ENCODE measurements at places on chromosomes 1 and 21.

DNA sequence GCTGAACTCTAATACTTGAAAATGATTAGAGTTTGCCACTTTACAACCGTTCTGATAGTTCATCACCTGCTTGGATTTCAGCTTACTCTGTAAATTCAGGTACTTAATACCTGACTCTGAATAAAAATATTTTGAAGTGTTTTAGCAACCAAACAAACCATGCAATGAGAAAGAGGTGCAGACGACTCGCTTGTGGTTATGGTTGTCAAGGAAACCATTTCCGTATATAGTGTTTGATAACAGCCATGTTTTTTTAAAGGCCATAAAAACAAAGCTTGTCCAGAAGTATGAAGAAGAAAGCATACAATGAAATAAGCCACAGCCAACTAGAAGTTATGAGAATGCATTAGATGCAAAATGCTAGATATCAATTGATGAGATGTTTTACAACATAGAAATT, 167.2 kb upstream of the HMCN1 start:
- peak; percentile 40 for DNase-seq

DNA sequence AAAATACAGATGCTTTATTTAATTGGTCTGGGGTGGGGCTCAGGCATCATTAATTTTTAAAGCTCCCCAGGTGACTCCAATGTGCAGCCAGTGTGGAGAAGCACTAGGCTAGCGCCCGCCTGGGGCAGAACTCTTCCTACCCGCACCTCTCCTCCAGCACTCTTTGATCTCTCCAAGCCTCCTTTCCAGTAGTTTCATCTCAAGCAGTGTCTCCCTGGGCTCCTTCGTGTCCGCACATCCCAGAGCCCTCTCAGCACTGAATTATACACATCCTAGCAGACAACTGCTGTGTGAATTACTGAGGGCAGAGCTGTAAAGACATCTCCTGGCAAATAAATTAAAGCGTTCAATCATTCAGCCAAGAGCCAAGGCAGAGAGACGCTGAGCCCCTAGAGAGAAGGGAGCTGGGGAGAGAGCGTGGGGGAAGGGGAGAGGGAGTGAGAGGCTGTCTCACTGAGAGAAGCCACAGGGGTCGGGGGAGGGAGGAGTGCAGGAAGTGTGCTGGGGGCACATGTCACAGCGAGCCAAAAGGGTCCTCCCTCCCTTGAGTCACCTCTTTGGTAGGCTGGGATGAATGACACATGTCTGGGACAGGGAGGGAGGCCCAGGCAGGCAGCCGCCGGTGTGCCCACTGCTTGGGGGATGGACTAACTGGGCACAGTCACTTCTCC, 21.0 kb upstream of the PARP1 start:
- DNase-seq: no peak

- DNase-seq: no peak
Measured at GRCh38 chr1:115647047-115647446, 5.3 kb downstream of the VANGL1 start.

- DNase-seq: no peak
Measured at GRCh38 chr1:214966346-214966745, 116.2 kb upstream of the KCNK2 start.

- no peak for DNase-seq
Measured at GRCh38 chr1:153799566-153800465, 24.6 kb downstream of the SLC27A3 start.

- DNase-seq: no peak
Measured at GRCh38 chr1:75964760-75965408, 32.7 kb upstream of the ASB17 start.

GRCh38 chr1:239025223-239025622, 361.1 kb upstream of the CHRM3 start:
- DNase-seq: no peak

DNA sequence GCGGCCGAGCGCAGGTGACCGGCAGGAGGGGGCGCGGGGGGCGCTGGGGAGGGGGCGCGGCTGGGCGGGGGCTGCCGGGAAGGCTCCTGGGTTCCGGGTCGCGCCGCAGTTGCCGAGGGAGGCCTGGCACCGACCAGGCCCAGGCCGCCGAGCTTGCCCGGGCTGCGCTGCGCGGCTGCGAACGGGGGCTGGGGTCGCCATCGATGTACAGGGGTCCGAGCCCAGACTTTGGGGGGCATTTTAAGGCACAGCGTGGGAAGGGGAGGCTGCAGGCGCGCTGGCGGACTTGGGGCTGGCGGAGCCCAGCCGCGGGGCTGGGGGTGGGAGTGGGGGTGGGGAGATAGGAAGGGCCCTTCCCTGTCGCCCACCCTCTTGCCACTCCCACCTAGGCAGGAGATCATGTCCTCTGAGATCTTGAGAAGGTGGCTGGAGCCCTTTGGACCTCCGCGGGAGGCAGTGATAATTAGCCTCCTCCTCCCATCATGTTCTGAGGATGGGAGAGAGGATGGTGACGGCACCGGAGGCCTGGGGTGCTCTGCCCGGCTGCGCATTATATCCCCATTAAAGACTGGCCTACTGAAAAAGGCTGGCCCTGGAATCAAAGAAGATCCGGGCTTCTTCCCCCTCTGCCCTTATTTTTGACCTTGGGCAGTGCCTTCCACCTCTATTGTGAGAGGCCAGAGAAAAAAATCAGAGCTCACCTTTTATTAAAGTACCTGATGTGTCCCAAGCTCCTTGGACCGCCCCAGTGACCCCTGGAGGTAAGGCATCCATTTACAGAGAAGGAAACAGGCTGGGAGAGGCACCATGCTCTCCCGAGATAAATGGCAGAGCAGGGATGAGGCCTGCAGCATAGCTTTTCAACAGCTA, 497 bp downstream of the FBXO44 start:
- DNase-seq: no peak

- DNase-seq: no peak
Measured at GRCh38 chr1:43764581-43764980, 57.2 kb downstream of the ST3GAL3 start.

- no peak for DNase-seq
Measured at GRCh38 chr1:157407917-157408525, 144.3 kb downstream of the FCRL5 start.

DNA sequence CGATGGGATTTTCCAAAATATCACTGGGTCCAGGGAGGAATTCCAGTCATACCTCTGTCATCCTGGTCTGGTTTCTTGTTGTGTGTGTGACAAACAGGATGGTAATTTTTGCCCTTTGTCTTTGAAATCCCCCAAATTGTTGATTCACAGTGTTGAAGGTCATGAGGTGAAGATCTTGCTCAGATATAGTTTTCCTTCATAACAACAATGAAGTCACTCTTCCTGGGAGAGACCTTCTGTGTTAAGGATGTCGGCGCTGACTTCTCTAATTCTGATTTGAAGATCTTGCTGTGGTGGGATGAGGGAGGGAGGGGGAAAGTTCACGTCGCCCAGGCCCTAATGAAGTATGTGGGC, 32.2 kb upstream of the MPZL1 start:
- no peak for DNase-seq

GRCh38 chr1:100061681-100062080, 71.0 kb downstream of the SASS6 start:
- DNase-seq: no peak

DNA sequence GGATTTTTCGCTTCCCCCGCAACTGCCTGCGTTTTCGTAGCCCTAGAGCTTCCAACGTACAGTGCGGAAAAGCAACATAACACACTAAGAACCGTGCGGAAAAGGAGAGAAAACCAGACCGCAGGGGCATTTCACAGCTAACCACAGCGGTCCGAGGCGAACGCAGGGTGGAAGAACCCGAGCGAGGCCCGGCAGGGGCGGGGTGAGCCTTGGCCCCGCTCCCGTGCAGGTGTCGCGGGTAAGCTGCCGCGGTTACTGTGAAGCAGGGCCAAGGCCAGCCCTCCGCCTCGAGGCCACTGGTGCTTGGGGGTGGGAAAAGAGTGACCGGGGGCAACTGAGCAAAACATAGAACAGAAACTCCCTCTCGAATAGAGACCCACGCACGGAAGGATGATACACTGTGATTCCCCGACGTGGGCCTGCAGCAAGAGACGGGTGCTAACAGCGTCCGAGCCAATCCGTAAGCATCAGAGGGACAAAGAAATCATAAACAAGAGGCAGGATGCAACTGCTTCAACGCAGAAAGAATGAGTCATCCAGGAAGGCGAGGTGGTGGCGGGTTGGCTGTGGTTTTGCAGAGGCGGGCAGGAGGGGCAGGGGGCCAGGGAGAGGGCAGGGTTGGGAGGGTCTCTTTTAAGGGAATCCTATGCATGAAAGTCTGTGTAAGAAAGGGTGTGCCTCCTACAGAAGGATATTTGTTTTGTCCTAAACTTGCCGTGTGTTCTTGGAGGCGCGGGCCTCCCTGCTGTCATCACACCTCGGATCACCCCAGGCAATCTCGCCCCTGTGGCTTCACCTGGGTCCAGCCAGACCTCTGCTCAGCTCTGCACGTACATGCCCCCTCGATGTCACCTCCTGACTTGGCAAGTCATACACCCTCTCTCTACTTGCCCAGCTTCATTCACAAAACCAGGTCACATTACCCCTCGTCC, 7.3 kb downstream of the GNG4 start:
- peak; percentile 52 for DNase-seq

GRCh38 chr1:170290991-170291390, 145.2 kb downstream of the NTMT2 start:
- no peak for DNase-seq

GRCh38 chr1:16260814-16261213, 23.8 kb upstream of the CPLANE2 start:
- DNase-seq: no peak

- DNase-seq: no peak
Measured at GRCh38 chr21:25660233-25660632, 21.2 kb downstream of the JAM2 start.

GRCh38 chr1:216607067-216607697, 116.0 kb downstream of the ESRRG start:
- no peak for DNase-seq

DNA sequence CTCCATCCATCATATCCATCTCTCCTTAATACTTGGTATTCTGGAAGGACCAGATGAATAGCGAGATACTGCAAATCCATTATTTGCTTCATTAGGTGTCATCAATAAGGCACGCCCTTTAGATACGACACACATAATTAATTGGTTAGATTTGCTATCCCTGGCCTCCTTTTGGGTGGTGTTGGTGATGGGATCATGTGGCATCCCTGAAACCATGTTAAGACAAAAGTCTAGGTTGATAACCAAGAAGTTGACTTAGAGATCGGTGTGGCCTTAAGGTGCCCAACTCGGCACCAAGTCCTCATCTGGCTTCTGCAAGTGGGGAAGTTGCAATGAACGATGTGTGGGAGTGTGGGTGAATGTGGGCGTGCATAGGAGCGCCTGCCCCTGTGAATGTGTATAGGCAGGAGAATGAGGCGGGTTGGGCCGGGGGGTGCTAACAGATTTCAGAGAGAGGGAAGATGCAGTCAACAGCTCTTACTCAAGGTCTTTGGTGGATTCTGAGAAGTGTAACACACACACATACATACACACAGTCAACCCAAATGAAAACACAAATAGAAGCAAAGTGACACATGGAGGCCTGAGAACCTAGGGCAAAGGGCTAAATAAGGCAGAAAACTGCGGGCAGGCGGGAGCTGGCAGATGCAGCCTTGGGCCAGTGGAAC, 415.7 kb upstream of the ESRRG start:
- DNase-seq: no peak

DNA sequence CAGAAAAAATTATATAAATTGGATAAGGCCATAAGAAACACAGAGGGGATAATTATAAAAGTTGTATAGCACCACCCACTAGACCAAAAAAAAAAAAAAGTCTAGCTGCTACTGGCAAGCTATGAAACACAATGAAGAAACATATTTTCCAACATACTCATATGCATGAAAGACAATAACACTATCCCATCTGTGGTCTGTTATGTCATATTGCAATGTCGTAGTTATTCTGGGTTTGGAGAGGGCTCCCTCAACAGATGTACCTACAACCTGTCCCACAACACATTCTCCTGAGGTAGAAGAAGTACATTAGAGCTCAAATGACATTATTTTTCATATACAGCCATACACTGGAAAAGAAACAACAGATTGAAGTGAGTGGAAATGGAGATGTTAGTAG, 517.6 kb upstream of the ADGRL4 start:
- DNase-seq: no peak

- DNase-seq: no peak
Measured at GRCh38 chr1:6365047-6365446, 28.5 kb downstream of the ACOT7 start.

DNA sequence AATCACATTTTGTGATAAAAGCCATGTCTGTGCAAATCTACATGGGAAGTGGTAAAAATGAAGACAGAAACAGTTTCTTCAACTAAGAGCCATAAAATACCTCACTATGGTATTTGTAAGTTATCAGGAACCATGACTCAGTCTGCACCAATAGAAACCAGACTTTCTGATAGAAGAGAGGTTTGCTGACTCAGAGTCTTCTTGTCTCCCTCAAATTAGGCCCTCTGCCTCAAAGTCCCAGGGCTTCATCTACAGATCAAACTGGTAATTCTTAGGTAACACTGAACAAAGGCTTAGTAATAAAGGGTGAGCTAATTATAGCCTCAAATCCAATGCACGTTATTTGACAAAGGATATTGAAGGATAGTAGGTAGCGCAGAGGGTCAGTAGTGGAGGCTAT, 30.9 kb upstream of the SSX2IP start:
- no peak for DNase-seq

DNA sequence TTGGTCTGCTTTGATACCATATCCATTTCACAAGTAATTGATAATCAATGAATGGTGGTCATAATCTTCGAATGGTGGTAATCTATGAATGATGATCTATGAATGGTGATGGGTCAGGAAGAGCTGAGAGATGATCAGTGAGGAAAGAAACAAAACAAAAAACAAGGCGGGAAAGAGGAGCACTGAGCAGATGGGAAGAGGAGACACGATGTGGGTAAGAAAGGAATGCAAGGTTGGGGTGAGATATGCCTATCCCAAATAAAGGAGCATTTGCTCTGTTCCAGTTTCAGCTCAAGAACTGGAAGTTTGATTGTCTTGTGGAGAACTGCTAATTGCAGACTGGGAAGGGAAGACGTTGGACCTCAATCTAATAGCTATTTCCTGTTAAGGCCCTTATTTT, 73.8 kb downstream of the CENPF start:
- no peak for DNase-seq

DNA sequence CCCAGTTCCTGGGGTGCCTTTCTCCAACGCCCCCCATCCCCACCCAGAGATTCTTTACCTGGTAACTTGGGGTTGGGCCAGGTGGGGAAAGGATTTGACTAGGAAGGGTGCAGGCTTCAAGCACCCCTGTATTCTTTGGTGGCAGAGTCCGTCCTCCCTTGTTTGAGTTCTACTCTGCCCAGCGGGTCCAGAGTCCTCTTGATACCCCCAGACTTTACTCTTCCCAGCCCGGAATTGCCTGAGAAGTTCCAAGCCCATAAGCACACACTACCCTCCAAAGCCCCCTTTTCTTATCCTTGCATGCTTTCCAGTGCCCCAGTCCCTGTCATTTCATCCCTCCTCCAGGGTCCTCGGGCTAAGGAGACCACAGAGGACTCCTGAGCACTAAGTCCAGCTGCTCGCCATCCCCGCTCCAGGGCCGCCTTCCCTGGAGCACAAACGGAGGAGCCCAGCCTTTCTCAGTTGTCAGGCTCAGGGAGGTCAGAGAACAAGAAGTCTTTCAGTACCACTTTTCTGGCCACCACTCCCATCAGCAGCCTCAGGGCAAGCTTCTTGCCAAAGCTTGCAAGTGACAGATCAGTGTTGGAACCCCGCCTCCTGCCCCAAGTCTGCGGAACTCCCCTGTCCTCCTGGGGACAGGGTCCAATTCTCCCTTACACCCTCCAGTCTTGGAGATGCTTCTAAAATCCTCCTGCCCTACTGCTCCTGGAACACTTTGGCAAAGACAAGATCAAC, 12.2 kb downstream of the SLC45A3 start:
- no peak for DNase-seq
